ENCODE measurements at places on chromosomes 5 and 9. TPM values are rescaled to one million over a fixed set of nuclear protein-coding genes. Genes with fewer than 3 reads are reported as not detected.

DNA sequence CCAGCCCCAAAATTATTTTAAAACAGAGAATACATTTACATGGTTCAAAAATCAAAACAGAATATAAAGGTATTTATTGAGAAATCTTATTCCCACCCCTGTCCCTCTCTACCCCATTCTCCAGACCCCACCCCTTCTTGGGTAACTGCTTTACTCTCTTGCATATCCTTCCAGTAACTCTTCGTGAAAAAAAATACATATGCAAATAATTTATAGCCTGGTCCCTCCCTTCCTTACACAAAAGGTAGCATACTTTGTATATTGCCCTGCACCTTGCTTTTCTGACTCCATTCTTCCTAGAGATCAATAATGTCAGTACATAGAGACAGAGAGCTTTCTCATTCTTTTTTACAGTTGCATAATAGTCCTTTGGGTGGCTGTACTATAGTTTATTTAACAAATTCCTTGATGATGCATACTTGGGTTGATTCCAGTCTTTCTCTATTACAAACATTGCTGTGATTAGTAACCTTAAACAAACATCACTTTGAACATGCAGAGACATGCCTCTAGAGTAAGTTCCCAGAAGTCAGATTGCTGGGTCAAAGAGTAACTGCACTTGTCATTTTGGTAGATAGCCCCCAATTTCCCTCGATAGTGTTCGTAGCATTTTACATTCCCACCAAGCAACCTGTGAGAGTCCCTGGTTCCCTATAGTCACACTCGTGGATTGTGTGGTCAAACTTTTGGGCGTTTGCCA, 47.9 kb downstream of the STOM start:
- no peak for DNase-seq

DNA sequence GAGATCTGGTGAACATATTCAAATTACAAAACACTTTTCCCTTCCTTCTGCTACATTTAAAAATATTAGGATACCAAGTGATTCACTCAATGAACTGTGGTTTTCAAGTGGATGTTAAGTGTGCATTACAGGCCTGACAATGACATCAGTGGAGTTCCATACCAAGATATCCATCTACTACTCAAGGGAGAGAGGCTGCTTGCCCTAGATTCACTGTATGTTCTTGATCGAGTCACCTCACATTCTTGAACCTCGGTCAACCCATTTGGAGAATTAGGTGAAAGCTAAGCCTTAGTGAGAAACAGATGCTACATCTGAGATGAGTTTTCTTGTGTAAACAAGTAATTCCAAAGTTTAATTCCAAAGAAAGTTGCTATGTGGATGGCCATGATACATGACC, 142.2 kb downstream of the FGF10 start:
- no peak for DNase-seq

DNA sequence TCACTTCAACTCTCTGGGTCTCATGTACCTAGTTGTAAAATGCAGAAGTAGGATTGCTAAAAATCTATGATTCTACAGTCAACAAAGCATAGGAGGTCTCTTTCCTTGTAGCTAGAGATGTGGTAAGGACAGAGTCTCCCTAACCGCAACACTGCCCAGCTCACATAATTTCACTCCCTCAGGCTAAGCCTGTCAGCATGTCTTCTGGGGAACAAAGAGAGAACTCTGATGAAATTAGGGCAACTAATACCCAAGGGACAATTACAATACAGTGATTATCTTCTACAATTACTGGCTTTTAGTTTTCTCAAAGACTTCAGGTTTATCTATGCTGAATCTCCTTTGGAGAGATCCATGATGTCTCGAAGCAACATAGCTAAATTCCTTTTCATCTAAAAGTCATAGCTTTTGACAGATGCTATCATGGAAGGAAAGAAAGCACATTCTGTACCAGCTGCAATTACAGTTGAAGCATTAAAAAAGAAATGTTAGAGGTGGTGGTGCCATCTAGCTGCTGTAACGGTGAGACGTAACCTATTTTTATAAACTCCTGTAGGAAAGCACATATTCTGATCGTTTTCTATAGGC, 141.1 kb upstream of the TARS1 start:
- DNase-seq, result no peak

DNA sequence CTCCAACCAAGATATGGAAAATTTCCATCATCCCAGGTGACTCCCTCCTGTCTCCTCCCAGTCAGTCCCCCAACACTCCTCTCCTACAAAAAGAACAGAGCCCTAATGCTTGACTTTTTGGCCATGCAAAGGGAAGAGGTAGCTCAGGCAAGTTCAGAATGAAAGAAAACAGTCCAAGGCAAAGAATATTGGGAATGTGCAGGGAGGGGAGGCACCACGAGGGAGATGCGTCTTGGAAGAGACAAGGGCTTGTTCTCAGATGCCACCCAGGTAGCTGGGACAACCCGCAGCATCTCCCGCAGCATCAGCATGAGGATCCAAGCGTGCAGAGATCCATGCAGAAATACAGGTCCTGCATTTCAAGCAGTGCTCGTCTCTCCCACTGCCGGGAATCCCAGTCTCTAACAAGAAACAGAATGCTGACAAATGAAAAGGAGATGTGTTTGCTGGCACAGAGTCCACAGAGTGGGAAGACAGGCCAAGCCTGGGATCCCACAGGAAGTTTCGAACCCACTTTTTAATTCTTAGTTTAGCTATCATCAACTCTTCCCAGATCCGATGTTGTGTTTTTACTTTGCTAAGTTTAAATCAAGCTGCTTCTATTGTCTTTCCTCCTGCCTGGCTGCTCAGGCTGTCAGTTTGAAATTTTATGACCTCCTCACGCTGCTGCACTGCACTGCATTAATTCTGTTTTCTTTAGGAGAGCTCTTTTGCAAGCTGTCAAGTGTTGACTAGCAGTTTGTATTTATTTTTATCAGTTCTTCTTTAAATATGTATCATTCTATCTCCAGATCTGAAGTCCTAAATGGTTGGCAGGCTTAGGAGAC, 86.8 kb upstream of the OSMR start:
- no peak for DNase-seq

The CCL28 gene
- not detected for total RNA-seq

DNA sequence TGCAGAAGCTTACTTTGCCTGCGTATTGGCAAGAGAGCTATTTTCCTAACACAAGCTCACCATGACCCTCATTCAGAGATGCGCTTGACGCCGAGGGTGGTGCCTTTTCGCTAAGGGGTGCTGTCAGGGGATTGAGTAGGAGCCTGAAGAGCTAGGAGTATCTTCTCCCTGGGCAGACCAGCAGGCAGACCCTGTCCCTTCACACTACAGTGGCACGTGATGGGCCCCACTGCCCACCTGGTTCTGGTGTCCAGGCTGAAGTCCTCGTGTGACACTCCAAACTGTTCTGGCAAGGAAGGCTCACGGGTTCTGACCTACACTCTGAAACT, 198.3 kb downstream of the AUH start:
- DNase-seq, result no peak

The IFNA13 gene
- total RNA-seq, result 0.66 TPM

The TSSK1B gene
- total RNA-seq, result 0.78 TPM

GRCh38 chr5:43315263-43315662, 2.1 kb upstream of the HMGCS1 start:
- no peak for DNase-seq

GRCh38 chr9:78289474-78289873, 7.5 kb upstream of the PSAT1 start:
- DNase-seq, result no peak

The ACTL7B gene
- not detected for total RNA-seq

DNA sequence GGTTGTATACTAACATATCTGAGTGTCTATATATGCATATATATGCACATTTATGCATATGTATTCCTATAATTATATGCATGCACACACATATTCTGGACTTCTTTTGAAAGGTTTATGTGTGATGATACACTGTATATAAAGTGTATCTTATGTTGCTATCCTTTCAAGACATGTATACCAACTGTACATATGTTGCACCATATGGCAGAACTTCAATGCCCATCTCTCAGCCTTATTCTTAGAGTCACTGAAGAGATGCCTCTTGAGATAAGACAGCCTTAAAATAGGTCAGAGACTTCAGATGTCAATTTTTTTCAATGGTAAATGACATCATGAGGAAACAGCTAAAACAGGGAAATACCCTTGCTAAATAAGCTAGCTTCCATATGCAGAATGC, 461.4 kb downstream of the SPATA31D1 start:
- DNase-seq, result no peak

All from mesothelial cell of epicardium (in vitro differentiated cells).